Muscle of leg (tissue), 16 donors: ENCODE measurements at places on chromosomes 1 and 21. TPM values are rescaled to one million over a fixed set of nuclear protein-coding genes. Genes with fewer than 3 reads are reported as not detected.

FOXO6 gene
- total RNA-seq = 3.5 TPM

CFHR5 gene
- under 0.01 TPM for total RNA-seq

S100A7 gene
- total RNA-seq = not detected

TRPM2 gene
- total RNA-seq = 0.89 TPM

PLA2G4A gene
- total RNA-seq = 7.1 TPM

HFM1 gene
- 4.0 TPM for total RNA-seq

LSM10 gene
- total RNA-seq = 5.2 TPM

FAM110D gene
- total RNA-seq = 0.93 TPM

FAM131C gene
- total RNA-seq = 0.09 TPM

COL9A2 gene
- total RNA-seq = 2.6 TPM

ASCL5 gene
- total RNA-seq = 0.04 TPM

LRRC53 gene
- total RNA-seq = not detected

PTPRU gene
- 10.6 TPM for total RNA-seq

CHIA gene
- total RNA-seq = not detected

PDC gene
- total RNA-seq = not detected

RGL1 gene
- 28.3 TPM for total RNA-seq

RGS16 gene
- 8.2 TPM for total RNA-seq

CEP170 gene
- total RNA-seq = 60.5 TPM

TRIM46 gene
- total RNA-seq = 0.22 TPM

MCOLN2 gene
- 0.18 TPM for total RNA-seq

OLIG1 gene
- total RNA-seq = 0.13 TPM

PCP4 gene
- 1.2 TPM for total RNA-seq

CA6 gene
- total RNA-seq = not detected

FBXO44 gene
- total RNA-seq = 4.8 TPM

NRIP1 gene
- total RNA-seq = 75.4 TPM

CDA gene
- 0.13 TPM for total RNA-seq

PTGER3 gene
- 1.4 TPM for total RNA-seq

FCRL3 gene
- total RNA-seq = 0.04 TPM

HCN3 gene
- 1.6 TPM for total RNA-seq

ETS2 gene
- 19.7 TPM for total RNA-seq

ZNF669 gene
- 7.0 TPM for total RNA-seq

TFAP2E gene
- total RNA-seq = 0.40 TPM

OR6N1 gene
- not detected for total RNA-seq

KIAA1614 gene
- total RNA-seq = 11.7 TPM

C2CD4D gene
- total RNA-seq = not detected

NLRP3 gene
- total RNA-seq = 1.4 TPM
